ENCODE measurements at places on chromosomes 16 and 17.
A peak's percentile ranks its signal among the peaks of the same experiment; 100 is the strongest.

GRCh38 chr16:50015631-50016030 lies 9.4 kb upstream of the CNEP1R1 start:
- no peak for DNase-seq
- no peaks in the 10 kb centered on the region for H3K27me3 ChIP-seq
- H3K36me3 ChIP-seq: no peaks in the 10 kb centered on the region
- H3K4me1 ChIP-seq: no peaks in the 10 kb centered on the region

DNA sequence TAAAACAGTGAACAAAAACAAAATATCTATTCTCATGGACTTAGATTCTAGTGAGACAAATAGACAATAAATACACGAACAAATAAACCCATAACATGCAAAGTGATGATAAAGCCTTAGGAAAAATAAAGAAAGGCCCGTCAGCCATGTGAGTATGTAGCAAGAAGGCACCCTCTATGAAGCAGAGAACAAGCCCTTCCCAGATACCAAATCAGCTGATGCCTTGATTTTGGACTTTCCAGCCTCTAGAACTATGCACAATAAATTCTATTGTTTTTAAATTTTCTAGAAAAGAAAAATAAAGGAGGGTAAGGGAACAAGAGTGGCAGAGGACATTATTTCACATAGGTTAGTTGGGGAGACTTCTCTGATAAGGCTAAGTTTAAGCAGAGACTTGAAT lies 40.7 kb upstream of the SMURF2 start:
- H3K4me3 ChIP-seq: no peak overlapping the region
- no peaks in the 10 kb centered on the region for H3K27me3 ChIP-seq
- DNase-seq: no peak
- H3K36me3 ChIP-seq: no peaks in the 10 kb centered on the region
- H3K27ac ChIP-seq: peak overlapping the region; percentile 71

- H3K27me3 ChIP-seq: no peaks in the 10 kb centered on the region
- peak overlapping the region; percentile 66 for H3K4me3 ChIP-seq
- no peak for DNase-seq
- H3K27ac ChIP-seq: peak overlapping the region; percentile 100
Observed at GRCh38 chr16:67561501-67561823, 864 bp upstream of the CTCF start.

DNA sequence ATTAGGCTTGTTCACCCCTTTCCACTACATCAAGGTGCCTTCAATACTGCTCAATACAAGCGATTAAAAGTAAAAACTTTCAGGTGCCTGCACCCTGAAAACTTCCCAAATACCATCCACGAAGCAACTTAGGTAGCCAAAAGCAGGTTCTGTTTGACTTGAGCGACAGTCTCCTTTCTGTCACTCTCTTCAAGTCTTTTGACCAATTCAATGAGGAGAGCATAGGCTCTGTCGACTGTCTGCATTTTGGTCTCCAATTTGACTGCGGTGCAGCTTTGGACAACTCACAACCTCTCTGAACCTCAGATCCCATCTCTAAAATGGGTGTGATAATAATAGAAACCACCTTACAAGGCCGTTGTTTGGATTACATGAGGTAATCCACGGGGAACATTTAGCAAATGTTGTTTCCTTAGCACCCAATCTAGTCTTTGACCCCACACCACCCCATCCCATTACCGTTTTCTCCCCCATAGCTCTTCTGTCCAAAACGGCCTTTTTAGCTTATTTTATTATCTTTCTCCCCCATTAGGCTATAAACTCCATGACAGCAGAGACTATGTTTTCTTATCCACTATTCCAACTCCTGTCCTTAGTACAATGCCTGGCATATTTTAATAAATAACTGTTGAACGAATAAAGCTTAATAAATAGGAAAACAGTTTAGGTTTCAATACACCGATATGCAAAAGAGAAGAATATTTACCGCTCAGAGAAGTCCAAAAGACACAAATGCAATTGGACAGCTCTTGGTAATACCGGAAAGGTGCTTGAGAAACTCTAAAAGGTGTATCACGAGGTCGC lies 999 bp downstream of the MARF1 start:
- DNase-seq: no peak
- peaks cover 9% of the 10 kb centered on the region for H3K36me3 ChIP-seq
- peaks cover 43% of the 10 kb centered on the region for H3K4me1 ChIP-seq
- H3K4me3 ChIP-seq: peak overlapping the region; percentile 76
- peak overlapping the region; percentile 74 for H3K27ac ChIP-seq

- no peak for DNase-seq
- H3K27ac ChIP-seq: no peak overlapping the region
- H3K4me1 ChIP-seq: peaks cover 56% of the 10 kb centered on the region
- no peak overlapping the region for H3K4me3 ChIP-seq
Observed at GRCh38 chr17:27492470-27492869, 36.2 kb downstream of the KSR1 start.

Data from HCT116 (cell line).